ENCODE measurements at places on chromosomes 2 and 18.

GRCh38 chr2:139949242-139949972, 1169.2 kb upstream of the NXPH2 start:
- no peak for DNase-seq

- DNase-seq = no peak
These were observed 2.9 kb upstream of the MGAT5 start for GRCh38 chr2:134250840-134251461.

- no peak for DNase-seq
These were observed 60.4 kb downstream of the FAM117B start for GRCh38 chr2:202695166-202695565.

DNA sequence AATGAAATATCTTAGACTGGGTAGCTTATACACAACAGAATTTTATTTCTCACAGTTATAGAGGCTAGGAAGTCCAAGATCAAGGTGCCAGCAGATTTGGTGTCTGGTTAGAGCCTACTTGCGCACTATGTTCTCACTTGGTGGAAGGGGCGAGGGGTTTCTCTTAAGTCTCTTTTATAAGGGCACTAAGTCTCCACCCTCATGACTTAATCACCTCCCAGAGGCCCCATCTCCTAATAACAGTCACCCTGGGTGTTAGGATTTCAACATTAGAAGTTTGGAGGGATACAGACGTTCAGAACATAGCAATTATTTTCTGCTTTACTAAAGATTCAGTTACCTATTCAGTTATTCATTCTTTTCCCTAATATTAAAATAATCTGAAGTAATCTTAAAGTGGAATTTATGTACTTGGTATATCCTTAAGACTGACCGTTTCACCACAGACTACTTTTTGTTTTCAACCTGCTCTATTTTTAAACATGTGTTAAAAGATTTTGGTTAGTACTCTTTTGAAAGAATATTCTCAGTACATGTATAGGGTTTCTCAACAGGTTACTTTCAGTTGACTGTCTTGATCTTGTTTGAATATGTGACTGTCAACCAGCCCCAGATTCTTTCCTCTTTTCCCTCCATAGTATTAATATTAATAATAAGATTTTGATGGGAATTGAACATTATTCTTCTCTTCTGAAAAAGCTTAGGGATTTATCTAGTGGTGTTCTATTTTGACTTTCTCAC, 130.0 kb downstream of the TAF4B start:
- no peak for DNase-seq

GRCh38 chr2:221807706-221808105, 235.6 kb upstream of the EPHA4 start:
- no peak for DNase-seq

GRCh38 chr2:164898475-164898874, 56.9 kb downstream of the SLC38A11 start:
- no peak for DNase-seq

DNA sequence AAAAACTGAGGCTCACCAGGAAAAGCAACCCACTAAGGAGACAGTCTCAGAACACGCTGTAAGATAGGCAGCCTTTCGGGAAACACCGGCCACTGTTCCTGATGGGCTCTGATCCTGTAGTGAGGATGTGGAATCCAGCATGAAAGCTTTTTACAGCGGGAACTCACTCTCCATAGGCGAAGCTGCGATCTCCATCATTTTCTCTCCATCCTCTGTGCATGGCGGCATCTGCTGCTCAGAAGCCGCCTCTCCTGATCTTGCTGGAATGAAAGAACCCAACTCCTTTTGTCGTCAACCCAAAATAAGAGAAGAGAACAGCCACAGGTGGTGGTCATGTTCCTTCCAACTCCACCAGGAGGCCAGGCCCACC, 49.9 kb downstream of the TMEM18 start:
- DNase-seq = no peak

GRCh38 chr2:48279344-48280090, 250.4 kb upstream of the STON1 start:
- DNase-seq = no peak

DNA sequence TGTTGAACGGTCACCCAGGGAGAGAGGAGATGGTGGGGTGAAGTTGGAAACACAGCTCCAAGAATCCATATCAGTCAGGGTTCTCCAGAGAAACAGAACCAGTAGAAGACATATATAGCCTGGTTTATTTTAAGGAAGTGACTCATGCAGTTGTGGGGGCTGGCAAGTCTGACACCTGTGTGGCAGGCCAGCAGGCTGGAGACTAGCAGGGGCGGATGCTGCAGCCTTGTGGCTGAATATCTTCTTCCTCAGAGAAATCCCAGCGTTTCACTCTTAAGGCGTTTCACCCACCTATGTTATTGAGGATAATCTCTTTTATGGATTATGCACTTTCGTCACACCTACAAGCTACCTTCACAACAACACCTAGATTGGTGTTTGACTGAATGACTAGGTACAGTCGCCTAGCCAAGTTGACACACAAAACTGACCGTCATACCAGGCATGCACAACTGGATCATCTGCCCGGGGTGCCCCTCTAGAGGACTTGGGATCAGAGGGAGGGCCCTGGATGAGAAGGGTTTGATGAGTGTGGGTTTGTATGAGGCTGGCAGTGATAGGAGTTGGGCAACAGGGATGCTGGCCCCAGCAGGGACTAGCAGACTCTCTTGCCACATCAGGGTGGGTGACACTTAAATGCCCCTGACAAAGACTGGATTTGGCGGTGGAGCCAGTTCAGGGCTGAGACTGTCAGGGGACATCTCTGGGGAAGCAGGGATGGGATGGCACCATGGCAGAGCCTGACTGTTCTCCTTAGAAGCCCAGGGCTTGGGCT, 23.4 kb downstream of the MROH2A start:
- no peak for DNase-seq

GRCh38 chr2:175984846-175985245, 17.2 kb downstream of the LNPK start:
- DNase-seq = no peak

DNA sequence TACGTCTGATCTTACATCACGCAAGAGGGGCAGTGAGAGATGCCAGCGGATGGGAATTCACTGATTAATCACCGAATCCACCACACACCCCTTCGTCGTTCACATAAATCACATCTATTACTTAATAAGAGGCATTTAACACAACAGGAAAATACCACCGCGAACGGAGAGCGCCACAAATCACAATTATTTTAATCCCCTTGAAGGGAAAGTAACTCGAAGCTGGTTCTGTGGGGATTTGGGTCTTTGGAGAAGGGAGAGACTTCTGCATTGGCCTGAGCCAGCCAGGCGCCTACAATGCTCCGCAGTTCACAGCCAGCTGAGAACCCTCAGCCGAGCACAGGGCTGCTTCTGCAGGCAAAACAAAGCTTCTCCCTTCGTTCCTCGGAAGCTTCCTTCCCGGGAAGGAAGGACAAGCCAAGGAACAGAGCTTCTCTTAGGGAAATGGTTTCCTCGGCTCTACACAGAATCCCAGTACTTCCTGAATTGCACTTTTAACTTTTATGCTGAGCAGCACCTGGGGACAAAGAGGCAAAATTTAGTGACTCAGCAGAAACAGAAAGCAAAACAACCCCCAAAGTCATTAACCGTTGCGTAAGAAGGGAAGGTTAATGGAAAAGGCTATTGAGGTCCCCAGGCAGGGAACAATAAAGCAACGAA, at the start of gene LRP1B:
Gene LRP1B (minus strand): TSS at position 7 of the 660 bp plus-strand sequence. CDS start 287 bp downstream, outside the sequence.
- no peak for DNase-seq

DNA sequence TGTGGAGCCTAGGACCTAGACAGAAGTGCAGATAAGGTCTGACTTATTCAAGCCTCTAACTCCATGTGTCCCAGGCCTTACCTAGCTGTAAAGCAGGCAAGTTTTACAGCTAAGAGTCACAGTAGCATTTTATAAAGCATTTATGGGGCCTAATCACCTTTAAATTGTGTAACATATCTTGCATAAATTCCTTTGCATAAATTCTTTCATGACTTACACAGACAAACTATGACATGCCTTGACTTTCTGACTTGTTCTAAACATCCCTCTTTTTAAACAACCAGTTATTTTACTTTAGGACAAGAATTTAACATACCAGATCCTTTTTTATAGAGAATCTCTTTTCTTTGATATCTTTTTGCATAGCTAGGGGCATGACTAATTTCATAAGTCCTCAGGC, 1257.8 kb upstream of the NRXN1 start:
- DNase-seq = no peak

- DNase-seq = no peak
These were observed 93.5 kb downstream of the ZCCHC2 start for GRCh38 chr18:62616331-62616805.

DNA sequence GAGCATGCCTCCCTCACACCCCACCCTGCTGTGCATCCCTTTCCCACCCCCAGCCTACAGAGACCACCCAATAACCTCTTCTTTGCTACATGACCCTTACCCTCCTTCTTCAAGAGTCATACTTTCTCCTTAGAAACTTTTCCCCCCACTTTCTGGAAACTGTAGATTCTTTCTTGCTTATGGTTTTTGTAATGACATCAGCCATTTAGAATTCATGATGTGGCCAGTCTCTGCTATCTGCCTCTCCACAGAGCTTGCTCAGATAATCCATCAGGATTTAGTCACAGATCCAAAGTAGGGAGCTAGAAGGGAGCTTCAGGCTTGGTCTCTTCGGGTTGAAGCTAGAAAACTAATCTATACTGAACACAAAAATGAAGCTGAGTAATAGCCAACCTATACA, 36.5 kb downstream of the GALM start:
- no peak for DNase-seq

GRCh38 chr2:42914860-42915259, 122.5 kb upstream of the HAAO start:
- DNase-seq = no peak

- no peak for DNase-seq
These were observed 124.2 kb downstream of the OLA1 start for GRCh38 chr2:174124181-174124580.

DNA sequence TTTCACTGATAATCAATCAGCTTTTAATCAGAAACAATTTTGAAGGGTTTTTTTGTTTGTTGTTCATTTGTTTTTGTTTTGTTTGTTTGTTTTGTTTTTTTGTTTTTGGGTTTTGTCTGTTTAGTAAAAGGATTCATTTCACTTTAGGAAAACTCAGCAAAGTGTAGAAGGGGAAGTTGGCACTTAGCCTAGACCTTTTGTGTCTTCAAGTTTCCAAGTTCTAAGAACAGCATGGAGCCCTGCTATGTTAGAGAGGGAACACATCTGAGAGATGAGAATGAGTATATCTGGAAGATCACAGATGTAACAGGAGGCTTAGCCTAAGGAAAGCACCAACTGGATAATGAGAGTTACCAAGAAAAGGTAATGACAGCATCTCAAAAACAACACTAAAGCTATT, 501.5 kb downstream of the ERBB4 start:
- no peak for DNase-seq

DNA sequence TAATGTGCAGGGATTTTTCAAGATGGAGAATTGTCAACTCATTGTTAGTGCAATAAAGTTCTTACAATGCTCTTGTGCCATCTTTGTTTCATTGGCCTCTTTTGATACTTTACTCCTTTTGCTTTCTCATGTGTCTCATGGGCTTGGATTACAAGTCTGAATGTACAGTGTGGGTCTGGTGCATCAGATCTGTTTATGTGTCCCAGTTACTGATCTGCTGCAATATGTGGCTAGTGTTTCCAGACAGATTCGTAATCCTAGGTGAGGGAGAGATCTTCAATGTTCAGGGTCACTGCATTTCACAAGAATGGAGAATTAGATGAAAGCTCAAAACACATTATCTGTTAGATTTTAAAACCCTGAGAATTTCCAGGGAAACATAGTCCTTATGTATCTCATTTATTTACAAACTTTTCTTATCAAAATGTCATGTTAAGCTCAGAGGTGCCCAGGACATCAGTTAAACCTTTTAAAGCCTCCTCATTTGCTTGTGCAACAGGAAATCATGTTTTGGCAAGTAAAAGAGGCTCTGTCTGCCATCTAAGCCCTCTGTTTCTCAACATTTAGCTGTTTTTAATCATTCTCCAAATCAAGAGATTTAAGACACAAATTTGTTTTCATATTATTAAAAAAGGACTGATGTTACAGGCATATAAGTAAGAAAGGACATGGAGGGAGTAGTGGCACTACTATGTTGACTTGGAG, 108.1 kb downstream of the NUP35 start:
- no peak for DNase-seq

GRCh38 chr2:27065128-27065527, 6.3 kb downstream of the OST4 start:
- DNase-seq = no peak

DNA sequence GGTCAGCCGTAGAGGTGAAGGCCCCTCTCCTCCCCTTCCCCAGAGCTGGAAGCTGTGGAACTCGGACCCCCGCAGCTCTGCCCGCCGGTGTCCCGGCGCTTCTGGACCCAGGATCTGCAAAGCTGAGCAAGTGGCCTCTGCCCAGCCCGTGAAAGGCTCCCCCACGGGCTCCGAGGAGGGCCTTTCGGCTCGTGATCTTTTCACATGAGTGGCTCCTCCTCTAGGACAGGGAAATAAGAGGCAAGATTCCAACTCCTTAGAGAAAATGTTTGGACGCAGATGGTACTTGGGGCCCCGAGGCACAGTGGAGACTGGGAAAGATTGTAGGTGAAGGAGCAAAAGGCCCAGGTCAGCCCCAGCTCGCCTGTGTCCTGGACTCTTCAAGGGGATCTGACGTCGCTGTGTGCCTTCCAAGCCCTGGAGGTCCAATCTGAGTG, 48.2 kb upstream of the SP3 start:
- DNase-seq = no peak

GRCh38 chr2:98554116-98554861, 54.0 kb downstream of the COA5 start:
- DNase-seq = no peak

- DNase-seq = no peak
These were observed 31.5 kb downstream of the DYNC1I2 start for GRCh38 chr2:171718720-171719119.

DNA sequence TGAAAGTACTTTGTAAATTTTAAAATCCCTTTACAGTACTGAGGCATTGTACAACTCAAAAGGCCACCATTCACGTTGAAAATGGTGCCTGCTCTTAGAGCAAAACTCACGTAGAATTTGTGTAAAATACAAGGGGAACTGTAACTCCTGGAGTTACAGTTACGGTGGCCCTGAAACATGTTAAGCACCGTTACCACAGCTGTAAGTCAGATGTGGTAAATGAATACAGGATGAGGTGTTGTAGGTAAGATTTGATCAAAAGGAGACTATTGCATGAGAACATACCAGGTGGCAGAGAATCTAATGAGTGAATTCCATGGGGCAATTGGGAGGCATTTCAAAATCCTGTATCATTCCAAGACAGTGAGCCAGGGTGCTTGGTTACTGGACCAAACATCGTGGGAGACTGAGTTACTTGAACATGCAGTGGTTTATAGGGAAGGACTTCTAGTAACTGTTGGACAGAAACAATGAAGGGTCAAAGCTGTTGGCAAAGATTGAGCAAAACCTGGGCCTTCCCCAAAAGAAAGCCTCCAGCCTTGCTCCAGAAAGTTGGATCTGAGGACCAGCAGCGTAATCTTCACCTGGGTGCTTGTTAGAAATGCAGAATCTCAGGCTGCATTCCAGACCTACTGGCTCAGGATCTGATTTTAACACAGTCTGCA, 535.8 kb upstream of the POU3F3 start:
- DNase-seq = no peak

- DNase-seq = no peak
These were observed 263.7 kb downstream of the SOX11 start for GRCh38 chr2:5955921-5956320.

Measured in CD4-positive, alpha-beta T cell treated with Interleukin-6 for 4 hours (primary cell).